GM10248 (cell line): ENCODE measurements at places on chromosomes 7 and 10.

DNA sequence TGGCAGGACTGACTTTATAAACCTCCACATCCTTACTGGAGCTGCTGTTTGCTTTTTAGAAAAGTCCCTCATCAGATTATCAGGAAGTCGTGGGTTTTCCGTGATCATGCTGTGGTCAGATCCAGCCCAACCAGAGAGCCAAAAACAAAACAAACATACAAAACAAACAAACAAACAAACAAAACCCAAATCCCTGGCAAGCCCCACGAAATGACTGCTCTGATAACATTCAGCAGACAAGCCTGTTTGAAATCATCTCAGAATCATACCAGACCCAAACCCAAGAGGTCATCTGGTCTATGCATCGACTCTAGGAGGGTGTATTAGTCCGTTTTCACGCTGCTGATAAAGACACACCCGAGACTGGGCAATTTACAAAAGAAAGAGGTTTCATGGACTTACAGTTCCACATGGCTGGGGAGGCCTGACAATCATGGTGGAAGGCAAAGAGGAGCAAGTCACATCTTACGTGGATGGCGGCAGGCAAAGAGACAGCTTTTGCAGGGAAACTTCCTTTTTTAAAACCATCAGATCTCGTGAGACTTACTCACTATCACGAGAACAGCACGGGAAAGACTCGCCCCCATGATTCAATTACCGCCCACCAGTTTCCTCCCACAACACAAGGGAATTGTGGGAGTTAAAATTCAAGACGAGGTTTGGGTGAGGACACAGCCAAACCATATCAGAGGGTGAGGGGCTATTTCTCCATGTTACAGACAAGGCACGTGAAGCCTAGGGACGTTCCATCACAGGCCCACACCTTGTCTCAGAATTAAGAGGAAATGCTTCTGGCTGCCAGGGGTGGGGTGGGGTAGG lies 85.7 kb downstream of the PARP12 start:
- DNase-seq = no peak

DNA sequence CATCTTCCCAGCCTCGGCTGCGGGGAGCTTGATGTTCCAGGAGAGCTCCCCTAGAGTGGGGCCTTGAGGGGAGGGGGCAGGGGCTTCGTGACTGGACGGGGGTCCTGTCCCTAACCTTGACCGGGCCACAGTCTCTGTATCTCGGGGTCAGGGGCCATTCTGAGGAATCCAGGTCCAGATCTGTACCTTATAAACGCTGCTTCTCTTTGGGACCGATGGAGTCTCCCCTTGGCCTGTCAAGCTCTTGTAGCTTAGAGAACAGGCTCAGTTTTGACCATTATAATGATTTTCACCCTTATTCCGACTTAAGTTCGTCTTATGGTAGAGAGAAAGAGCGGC lies 831 bp downstream of the ZKSCAN5 start:
- DNase-seq = no peak

DNA sequence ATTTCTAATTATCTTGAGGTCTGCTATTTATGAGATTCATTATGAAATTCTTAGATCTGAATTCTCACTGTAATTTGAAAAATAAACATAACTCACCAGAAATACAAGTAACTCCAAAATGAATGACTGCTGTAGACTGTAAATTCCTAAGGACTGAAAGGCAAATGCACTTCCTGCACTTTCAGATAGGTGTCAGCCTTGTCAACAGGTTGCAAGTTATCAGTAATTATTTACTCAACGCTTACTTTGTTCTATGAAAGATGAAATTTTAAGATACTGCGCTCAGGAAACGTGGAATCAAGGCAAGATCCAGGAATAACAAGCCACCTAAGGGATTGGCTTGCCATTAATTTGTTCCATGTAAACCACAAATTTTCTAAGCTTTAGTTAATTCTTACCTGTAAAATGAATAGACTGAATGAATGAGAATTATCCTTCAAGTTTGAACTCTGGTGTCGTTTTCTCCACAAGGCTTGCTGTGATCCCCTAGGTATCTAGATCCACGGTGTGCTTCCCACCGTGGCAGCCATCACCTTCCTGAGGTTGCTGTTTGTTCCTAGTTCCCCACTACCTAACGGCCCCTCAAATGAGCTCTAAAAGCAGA lies 12.6 kb downstream of the DHX32 start:
- DNase-seq = peak; percentile 32

DNA sequence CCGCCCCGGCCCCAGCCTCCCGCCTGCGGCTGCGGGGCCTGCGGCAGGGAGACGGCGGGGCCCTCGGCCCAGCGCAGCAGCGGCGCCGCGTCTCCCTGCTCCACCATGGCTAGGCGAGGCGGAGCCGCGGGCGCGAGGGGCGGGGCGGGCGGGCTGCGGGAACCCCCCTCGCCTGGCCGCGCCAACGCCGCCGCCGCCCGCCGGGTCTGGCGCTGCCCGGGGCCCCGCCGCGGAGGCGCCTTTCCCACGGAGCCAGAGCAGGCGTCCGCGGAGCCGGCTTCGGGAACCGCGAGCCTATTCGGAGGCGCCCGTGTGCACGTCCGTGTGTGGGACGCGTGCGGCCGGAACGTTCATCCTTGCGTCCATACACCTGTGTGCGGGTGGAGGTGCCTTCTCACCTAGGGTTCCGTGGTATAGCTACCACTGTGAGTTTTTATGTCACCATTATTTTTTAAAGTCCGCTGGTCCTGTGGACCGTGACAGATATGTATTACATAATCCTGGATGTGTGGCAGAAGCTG lies at the start of gene DENND11:
TSS of gene DENND11 (minus strand) at position 120 of the 521 bp plus-strand sequence. CDS start at position 107, 13 bp downstream.
- peak; percentile 82 for DNase-seq

DNA sequence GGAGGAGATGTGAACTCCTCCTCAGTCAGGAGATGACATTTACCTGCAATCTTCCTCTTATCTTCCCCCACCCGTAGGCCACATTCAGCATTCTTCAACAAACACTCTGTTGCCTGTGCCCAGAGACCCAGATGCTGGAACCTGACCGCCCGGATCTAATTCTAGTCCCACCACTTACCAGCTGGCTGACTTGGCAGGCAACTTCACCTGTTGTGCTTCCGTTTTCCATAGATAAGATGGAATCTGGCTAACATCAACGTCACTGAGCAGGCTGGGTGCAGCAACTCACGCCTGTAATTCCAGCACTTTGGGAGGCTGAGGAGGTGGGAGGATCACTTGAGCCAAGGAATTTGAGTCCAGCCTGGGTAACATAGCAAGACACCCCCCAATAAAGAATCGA lies 21.3 kb upstream of the FXYD4 start:
- DNase-seq = no peak

- no peak for DNase-seq
These were observed 268.4 kb downstream of the TCERG1L start for GRCh38 chr10:131043039-131043691.

DNA sequence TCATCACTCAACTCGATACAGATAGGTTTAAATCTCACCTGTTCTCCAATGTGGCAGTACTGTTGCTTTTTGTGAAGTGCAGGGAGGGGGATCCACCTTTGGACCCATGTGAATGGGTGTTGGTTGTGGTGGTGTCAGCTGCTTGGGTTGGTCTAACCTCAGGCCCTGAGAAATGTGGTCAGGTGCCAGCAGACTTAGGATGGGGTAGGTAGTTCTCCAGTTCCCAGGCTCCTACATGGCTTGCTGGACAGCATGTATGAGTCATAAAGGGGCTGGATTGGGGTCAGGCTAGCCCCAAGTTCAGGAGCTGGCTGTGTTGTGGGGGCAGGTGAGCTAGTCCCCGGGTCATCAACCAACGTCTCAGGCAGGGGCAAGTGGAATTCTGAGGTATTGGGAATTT lies 472.6 kb upstream of the CNTNAP2 start:
- DNase-seq = no peak

DNA sequence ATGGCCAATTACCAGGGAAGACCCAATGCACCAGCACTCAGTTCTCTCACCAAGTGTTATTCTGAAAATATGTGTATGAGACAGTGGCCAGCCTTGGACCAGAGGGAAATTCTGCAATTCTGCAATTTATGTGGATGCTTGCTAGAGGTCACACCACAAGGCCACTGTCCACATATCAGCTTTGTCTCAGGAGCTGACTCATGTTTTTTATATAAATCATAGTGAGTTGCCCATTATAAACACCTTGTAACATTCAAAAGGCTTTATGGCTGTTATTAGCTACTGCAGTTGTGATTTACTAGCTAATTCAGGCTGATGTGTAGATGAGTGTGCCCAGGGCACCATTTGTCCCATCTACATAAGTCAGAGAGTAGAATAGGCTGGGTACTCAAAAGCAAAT lies 649.0 kb downstream of the LRMDA start:
- no peak for DNase-seq

GRCh38 chr10:128144547-128144946 lies 18.3 kb upstream of the MKI67 start:
- no peak for DNase-seq

DNA sequence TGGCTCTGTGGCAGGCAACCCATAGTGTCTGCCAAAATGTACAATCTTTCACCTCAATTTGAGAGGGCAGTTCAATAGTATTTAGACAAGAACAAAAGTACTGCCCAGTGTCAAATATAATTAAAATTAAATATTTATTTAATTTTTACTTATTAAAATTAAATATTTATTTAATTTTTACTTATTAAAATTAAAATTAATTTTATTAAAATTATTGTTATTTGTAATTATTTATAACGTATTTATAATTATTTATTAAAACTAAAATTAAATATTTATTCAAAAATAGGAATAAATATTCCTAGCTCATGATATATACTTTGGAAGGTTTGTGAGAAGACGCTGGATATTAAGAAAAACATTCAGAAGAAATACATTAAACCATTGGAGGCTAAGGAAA lies 93.7 kb upstream of the CAV2 start:
- DNase-seq = no peak

DNA sequence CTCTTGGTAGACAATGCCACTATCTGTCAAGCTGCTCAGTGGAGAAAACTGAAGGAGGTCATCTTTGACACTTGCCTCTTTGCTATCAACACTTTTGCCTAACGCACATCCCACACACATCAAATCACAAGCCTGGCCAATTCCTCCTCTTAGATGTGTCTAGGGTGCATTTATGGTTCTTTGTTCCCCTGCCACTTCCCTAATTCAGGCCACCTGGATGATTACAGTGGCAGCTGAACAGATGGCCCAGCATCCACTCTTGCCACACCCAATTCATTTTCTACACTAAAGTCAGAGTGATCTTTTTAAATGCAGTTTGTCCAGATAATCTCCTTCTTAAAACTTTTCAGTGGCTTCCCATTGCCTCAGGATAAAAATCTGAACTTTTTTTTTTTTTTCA lies 58.6 kb downstream of the LAMB4 start:
- no peak for DNase-seq

- no peak for DNase-seq
These were observed 21.2 kb upstream of the MYO3A start for GRCh38 chr10:25912866-25913265.

DNA sequence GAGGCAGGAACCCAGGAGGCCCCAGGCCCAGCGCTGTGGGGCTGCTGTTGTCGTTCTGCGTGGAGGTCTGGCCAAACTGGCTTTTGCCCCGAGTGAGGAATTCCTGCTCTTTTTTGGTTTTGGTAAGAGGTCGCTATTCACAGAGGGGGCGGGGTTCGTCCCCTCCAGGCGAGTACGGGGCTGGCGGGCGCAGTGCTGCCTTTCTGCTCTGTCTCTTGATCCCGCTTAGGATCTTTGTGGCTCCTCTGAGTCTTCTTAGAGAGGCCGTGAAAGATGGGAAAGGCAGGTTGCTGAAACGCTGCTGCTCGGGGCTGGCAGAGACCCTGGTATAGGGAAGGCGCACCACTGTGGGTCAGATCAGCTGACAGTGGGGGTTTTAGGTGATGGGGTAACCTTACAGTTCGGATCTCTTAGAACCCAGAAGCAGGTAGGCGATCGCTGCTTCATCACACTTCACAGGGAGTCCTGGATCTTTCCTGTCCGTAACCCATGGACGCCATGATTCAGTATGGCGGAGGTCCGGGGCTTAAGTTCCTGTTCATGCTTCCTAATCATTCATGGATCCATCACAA lies 136.7 kb downstream of the KIF20B start:
- DNase-seq = peak; percentile 29

- no peak for DNase-seq
These were observed 85.5 kb upstream of the BTBD16 start for GRCh38 chr10:122185643-122186042.

DNA sequence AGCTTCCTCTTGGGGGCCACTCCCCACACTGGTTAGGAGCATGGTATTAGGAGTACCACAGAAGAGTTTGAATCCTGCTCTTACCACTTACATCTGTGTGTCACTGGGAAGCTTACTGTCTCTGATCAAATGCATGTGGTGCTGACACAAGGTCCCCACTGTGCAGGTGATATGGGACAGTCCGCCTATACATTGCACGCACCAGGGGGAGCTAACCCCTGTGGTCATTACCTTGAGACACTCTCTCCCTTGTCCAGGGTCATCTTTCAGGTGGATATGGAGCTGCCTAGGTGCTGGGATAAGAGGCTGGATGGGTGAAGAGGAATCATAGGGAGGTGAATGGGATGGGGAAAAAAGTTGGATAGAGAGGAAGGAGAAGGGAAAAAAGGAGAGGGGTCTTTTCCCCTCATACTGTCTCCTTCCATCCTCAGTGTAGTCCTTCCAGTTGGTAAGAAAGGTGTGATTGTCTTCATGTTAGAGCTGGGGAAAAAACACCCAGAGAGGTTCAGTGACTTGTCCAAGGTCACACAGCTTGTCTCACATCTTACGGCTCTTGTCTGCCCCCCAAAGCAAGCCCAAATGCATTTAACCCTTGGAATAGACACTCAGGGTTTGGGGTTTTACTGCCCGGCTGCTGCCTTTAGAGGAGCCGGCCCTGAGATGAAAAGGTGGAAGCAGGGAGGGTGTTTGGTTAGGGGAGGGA lies 125.9 kb downstream of the CDH23 start:
- no peak for DNase-seq

- no peak for DNase-seq
These were observed 15.5 kb upstream of the WNT16 start for GRCh38 chr7:121313220-121313792.

DNA sequence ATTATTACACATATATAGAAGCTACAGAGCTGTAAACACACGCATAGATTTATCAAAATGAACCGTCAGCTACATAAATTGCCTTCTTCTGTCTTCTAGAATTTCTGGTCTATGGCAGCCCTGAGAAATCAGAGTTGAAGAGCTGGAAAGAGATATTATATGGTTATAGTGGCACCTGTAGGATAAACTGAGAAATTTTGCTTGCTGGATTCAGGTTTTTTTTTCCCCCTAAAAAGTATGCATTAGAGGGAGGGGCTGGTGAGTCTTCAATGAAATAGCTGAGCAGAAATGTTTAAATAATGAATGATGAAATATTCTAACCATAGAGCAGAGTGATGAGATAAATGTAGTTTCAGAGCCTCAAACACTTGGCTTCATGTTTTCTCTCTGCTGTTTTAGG lies 78.0 kb upstream of the DYNC1I1 start:
- DNase-seq = no peak
